ENCODE measurements at places on chromosomes 3 and 15.

- DNase-seq: no peak
Observed at GRCh38 chr3:36842275-36842674, 77.9 kb upstream of the DCLK3 start.

DNA sequence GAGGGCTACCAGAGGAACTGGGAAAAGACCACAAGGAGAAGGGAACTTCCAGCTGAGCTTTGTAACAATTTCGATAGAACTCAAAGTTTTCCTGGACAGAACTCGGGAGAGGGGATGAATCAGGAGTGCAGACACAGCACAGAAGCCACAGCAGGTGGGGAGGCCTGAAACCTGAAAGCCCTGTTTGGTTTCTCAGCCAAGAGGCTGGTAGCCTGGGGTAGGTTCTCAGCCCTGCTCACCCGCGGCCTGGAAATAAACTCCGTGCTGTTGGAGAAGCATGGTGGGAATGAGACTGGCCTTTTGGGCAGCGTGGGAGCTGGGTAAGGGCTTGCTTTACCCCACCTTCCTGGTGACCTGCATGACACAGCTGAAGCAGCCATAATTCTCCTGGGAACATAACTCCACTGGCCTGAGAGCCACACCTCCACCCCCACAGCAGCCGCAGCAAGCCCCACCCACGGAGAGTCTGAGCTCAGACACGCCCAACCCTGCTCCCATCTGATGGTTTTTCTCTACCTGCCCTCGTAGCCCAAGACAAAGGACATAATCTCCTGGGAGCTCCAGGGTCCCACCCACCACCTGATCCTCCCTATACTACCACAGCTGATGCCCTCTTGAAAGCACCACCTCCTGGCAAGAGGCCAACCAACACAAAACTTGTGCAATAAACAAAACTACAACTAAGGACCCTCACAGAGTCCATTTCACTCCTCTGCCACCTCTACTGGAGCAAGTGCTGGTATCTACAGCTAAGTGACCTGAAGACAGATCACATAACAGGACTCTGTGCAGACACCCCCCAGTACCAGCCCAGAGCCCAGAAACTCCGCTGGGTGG is 52.5 kb upstream of the CHRM5 start:
- DNase-seq: no peak

DNA sequence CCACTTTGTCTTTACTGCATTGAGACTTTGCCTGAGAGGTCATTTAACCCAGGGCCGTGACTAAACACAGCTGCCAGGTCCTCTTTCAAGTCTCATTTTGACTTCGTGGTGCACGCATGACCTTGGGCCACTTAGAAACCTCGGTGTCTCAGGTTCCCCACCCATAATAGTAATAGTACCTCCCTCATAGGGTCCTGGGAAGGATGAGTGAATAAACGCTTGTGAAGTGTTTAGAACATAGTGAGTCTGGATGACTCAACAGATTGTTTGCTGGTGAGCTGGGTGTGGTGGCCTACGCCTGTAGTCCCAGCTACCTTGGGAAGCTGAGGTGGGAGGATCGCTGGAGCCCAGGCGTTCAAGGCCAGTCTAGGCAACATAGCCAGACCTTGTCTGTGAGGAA is 56.3 kb downstream of the BDH1 start:
- DNase-seq: no peak

DNA sequence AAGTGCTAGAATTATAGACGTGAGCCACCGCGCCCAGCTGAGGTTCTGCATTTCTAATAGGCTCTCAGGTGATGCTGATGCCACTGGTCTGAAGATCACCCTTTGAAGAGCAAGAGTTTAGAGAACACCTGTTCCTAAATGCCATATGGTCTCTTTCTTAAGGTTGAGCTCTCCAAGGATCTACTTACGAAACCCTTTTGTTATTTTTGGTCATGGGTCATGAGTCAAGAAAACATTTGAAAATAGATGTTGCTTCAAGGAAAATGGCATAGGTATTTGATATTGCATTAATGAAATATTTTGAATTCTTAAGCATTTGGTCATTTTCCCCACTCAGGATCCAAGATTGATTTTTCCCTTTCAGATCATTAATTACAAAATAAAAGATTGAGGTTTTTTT is 74.7 kb upstream of the SOX2 start:
- no peak for DNase-seq

GRCh38 chr3:123800362-123800682 is 83.8 kb downstream of the MYLK start:
- no peak for DNase-seq

All from Karpas-422 (cell line).